ENCODE measurements at places on chromosomes 6 and 20. TPM values are rescaled to one million over a fixed set of nuclear protein-coding genes. Genes with fewer than 3 reads are reported as not detected.

GRCh38 chr20:2093159-2093781 lies 8.4 kb upstream of the STK35 start:
- H3K4me3 ChIP-seq: no peak overlapping the region
- H3K4me1 ChIP-seq: no peaks in the 10 kb centered on the region
- peak; percentile 36 for DNase-seq
- peaks cover 32% of the 10 kb centered on the region for H3K27me3 ChIP-seq
- no peaks in the 10 kb centered on the region for H3K36me3 ChIP-seq

COX4I2 gene
- total RNA-seq: not detected

- H3K4me3 ChIP-seq: no peak overlapping the region
- H3K36me3 ChIP-seq: peaks cover 32% of the 10 kb centered on the region
- H3K4me1 ChIP-seq: peaks cover 34% of the 10 kb centered on the region
- H3K27ac ChIP-seq: no peak overlapping the region
- H3K27me3 ChIP-seq: no peaks in the 10 kb centered on the region
Observed at GRCh38 chr20:38935967-38936407, 9.8 kb downstream of the FAM83D start.

DNA sequence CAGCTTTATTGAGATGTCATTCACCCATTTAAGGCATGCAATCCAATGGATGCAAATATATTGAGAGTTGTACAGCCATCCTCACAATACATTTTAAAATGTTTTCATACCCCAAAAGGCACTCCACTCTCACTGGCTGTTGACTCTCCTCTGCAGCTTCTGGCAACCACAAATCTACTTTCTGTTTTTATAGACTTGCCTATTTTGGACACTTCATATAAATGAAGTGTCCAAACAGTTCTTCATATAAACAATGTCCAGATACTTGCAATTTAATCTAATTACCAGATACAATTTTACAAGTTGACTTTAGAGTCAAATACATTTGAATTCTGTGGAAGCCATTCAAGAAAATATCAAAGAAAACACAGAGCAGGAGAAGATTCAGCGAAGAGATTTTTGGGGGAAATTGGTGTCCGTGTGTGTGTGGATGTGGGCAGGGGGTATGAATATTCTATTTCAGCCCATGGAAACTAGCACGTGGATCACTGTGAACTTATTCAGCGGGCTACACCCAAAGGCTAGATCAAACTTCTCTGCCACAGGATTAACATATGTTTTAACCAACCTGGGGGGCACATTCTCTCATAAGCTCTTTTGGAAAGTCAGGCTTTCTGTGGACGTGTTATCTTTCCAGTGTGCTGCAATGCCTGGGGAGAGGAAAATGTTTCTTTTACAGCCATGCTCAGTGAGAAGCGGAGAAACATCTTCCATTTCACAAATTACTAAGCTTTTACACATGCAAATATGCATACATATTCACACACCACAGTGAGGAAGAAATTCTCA lies 73.9 kb downstream of the PLG start:
- H3K27ac ChIP-seq: no peak overlapping the region
- H3K27me3 ChIP-seq: no peaks in the 10 kb centered on the region
- no peaks in the 10 kb centered on the region for H3K4me1 ChIP-seq
- H3K36me3 ChIP-seq: no peaks in the 10 kb centered on the region

- DNase-seq: no peak
- H3K27ac ChIP-seq: no peak overlapping the region
- no peaks in the 10 kb centered on the region for H3K36me3 ChIP-seq
- no peak overlapping the region for H3K4me3 ChIP-seq
- peaks cover 24% of the 10 kb centered on the region for H3K27me3 ChIP-seq
Observed at GRCh38 chr20:63840405-63840828, 9.4 kb upstream of the ZBTB46 start.

LY6G6F gene
- not detected for total RNA-seq

DNA sequence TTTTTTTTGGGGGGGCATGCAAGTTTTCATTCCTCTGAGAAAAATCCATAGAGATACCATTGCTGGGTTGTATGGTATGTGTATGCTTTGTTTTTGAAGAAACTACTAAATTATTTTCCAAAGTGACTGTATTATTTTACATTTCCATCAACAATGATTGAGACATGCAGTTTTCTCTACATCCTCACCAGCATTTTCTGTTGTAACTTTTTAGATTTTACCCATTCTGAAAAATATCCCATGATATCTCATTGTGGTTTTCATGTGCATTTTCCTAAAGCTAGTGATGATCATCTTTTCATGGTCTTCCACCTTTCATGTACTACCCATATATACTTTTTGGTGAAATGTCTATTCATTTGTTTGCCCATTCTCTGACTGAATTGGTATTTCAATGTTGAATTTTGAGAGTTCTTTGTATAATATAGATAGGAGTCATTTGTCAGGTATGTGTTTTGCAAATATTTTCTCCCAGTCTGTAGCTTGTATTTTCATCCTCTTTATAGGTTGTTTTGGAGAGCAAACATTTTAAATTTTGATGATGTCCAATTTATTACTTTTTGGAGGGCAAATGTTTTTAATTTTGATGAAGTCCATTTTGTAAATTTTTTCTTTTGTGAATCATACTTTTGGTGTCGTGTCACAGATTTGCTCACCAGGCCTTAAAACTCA lies 827.5 kb upstream of the CITED2 start:
- no peak overlapping the region for H3K4me3 ChIP-seq
- no peak for DNase-seq
- no peaks in the 10 kb centered on the region for H3K27me3 ChIP-seq

CGAS gene
- 48.2 TPM for total RNA-seq

DNA sequence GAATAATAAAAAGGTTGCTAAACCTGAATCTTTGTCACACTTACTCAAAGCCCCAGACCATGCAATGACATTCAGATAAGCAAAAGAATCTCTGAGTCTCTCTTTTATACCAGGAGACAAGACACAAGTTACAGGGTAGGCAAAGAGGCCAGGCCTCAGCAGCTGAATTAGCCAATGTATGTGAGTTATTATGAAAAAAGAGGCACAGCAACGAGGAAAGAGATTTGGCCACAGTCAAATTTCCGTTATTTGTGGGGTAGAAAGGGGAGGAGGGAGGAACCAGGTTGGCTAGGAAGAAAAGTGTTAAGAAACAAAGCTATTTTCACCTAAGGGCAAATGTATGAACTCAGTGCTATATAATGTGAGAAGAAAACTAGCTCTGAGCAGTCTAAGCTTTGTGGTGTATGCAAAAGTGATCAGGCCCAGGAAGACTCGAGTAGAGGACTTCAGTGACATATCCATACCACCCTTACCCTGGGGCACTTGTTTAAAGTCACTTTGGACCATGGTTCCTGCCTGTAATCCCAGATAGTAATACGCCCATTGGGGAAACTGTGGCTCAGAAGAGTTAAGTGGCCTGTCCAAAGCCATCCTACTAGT lies 19.1 kb downstream of the IPCEF1 start:
- H3K4me1 ChIP-seq: no peaks in the 10 kb centered on the region
- H3K27me3 ChIP-seq: peaks cover 6% of the 10 kb centered on the region
- H3K27ac ChIP-seq: no peak overlapping the region

DNA sequence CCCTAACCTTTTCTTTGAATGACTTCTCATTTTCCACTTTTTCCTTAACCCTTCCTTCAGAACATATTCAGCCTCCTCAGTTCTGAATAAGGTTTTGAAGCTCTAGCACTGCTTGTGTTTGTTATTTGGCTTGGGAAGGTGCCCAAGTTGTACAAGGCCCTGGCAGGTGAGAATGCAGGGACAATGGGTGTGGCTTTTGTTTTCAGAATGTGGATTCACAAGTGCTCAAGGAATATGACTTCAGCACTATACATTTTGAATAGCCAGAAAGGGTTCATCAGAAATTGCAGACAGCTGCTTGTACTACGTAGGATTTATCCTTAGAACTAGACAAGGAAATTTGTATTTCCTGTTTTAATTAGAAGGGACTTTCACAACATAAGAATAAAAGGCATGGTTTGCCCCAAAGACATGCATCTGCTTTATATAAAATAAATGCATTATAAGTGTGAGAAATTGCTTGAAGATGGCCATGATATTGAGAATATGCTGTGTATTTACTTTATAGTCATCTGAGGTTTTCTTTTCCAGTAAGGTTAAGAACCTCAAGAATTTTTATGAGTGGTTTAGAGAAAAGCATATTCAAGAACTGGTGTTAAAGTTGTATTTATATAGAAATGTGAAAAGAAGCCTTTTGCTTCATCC lies 29.3 kb upstream of the PRDM1 start:
- no peak overlapping the region for H3K4me3 ChIP-seq
- DNase-seq: no peak
- H3K36me3 ChIP-seq: no peaks in the 10 kb centered on the region
- peaks cover 25% of the 10 kb centered on the region for H3K4me1 ChIP-seq

SLA2 gene
- 79.9 TPM for total RNA-seq

DNA sequence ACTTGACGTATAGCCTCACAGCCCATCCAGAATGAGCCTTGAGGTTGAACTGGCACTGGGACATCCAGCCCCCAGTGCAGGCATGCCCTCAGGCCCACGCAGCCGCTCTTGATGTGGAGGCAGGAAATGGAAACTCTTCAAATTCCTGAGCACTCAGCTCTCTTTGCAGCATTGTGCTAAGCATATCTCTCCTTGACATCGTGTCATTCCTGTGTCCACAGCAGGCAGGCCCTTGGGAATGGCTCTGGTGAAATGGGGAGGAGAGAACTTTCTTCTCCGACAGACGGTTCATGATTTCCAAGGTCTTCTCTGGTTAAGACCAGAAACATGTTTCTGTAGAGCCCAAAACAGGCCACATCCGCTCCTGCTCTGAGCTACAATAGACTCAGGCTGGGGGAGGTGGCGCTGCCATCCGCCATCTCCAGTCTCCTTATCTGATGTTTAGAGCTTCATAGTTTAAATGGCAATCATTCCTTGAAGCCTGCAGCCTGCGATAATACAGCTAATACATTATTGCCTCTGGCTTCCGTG lies 248.8 kb downstream of the CDH4 start:
- peak; percentile 26 for DNase-seq
- no peak overlapping the region for H3K4me3 ChIP-seq
- no peaks in the 10 kb centered on the region for H3K27me3 ChIP-seq
- H3K36me3 ChIP-seq: no peaks in the 10 kb centered on the region
- peaks cover 19% of the 10 kb centered on the region for H3K4me1 ChIP-seq

- no peak for DNase-seq
- peaks cover 9% of the 10 kb centered on the region for H3K36me3 ChIP-seq
- peaks cover 24% of the 10 kb centered on the region for H3K4me1 ChIP-seq
- H3K27ac ChIP-seq: peak overlapping the region; percentile 79
Observed at GRCh38 chr6:100126790-100127484, 132.9 kb upstream of the MCHR2 start.

DNA sequence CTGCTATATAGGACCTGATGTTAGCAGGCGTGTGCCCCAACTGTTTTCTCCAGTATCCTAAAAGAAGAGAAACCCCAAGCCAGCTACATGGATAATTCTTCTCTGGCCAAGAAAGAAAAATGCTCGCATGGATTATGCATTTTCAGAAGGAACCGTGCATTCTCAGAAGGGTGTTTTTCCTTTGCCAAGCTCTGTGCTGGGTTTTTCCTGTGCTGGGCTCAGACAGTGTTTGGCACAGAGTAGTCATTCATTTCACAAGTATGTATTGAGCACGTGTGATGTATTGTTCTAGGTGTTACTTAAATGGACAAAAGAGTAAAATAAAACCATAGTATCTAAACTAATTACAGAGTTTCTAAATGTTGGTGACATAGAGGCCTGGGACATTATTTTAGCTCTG lies 62.7 kb upstream of the ZNF133 start:
- no peak overlapping the region for H3K27ac ChIP-seq
- H3K36me3 ChIP-seq: no peaks in the 10 kb centered on the region
- H3K27me3 ChIP-seq: peaks cover 12% of the 10 kb centered on the region
- H3K4me1 ChIP-seq: no peaks in the 10 kb centered on the region

- H3K27me3 ChIP-seq: no peaks in the 10 kb centered on the region
- H3K36me3 ChIP-seq: peaks cover 3% of the 10 kb centered on the region
- peaks cover 37% of the 10 kb centered on the region for H3K4me1 ChIP-seq
- no peak overlapping the region for H3K4me3 ChIP-seq
- H3K27ac ChIP-seq: no peak overlapping the region
Observed at GRCh38 chr6:53239526-53239925, 90.9 kb upstream of the GCM1 start.

HMGCLL1 gene
- not detected for total RNA-seq

- no peaks in the 10 kb centered on the region for H3K36me3 ChIP-seq
- no peak overlapping the region for H3K27ac ChIP-seq
- no peaks in the 10 kb centered on the region for H3K27me3 ChIP-seq
- no peaks in the 10 kb centered on the region for H3K4me1 ChIP-seq
- DNase-seq: no peak
- no peak overlapping the region for H3K4me3 ChIP-seq
Observed at GRCh38 chr6:123526128-123526527, 110.6 kb downstream of the TRDN start.

DNA sequence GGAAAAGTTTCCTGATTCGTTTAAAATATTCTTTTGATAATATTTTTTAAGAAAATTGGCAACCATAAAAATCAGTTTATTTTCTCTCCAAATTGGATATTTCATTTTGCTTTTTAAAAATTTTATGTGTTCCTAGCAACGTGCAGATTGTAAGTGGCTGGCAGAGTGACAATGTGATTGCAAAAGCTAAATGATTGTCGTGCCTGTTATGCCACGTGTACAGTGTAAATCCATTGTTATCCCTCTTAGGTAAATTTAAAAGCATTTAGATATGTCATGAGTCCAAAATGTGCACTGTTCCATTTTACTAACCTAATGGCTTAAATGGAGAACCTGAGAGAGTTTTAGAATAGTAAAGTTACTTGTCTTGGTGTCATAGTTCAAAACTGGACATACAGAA lies 94.4 kb upstream of the ADGRF4 start:
- H3K4me1 ChIP-seq: peaks cover 1% of the 10 kb centered on the region
- no peak for DNase-seq
- H3K27ac ChIP-seq: no peak overlapping the region
- H3K4me3 ChIP-seq: no peak overlapping the region

DEFB129 gene
- not detected for total RNA-seq

DNA sequence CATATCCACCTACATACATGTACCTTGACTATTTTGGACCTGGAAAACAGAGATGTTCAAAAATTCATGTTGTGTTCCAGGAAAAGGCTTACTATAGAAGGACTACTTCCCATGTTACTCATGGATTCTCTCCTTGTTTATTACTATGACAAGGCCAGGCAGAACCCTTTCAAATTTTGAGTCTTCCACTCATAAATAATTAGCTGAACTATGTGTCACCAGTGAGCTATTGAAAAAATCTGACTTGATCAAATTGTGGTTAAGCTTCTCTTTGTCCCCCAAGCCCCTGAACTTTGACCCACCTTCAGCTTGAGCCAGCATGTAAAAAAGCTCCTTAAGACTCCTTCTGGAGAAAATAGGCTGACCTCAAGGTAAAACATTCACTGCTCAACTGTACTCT lies 1142.8 kb upstream of the EYS start:
- no peak overlapping the region for H3K27ac ChIP-seq
- no peaks in the 10 kb centered on the region for H3K36me3 ChIP-seq
- DNase-seq: no peak
- H3K4me3 ChIP-seq: no peak overlapping the region
- no peaks in the 10 kb centered on the region for H3K27me3 ChIP-seq
- no peaks in the 10 kb centered on the region for H3K4me1 ChIP-seq

HRH3 gene
- total RNA-seq: not detected

GRCh38 chr6:3075772-3076113 lies 7.4 kb downstream of the RIPK1 start:
- peak overlapping the region; percentile 49 for H3K4me3 ChIP-seq
- H3K27me3 ChIP-seq: no peaks in the 10 kb centered on the region
- H3K36me3 ChIP-seq: peaks cover 58% of the 10 kb centered on the region

POU5F1 gene
- not detected for total RNA-seq

All from activated CD4-positive, alpha-beta memory T cell treated with anti-CD3 and anti-CD28 coated beads, Interleukin-2, amount 10 ng/mL, durations not matched to agents 7 days and 5 days (primary cell).